ENCODE measurements at places on chromosomes 2 and 18.
A peak's percentile ranks its signal among the peaks of the same experiment; 100 is the strongest.

GRCh38 chr2:113085542-113085941 lies 17.8 kb downstream of the IL1F10 start:
- DNase-seq: no peak

DNA sequence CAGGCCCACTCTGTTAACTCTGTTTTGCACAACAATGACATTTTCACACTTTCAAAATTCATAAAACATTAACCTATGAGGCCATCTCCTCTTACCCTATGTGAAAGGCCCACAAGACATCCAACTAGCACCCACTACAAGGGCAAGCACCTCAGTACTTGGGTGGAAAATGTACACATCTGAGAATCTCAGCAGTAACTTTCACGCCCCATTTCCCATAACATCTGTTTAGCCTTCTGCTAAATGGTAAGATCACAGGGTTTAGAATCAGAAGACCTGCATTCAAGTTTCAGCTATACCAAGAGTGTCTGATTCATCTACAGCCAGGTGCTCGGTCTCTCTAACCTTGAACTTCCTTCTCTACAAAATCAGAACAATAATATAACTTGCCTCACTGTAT lies 89.2 kb downstream of the SP100 start:
- DNase-seq: no peak

DNA sequence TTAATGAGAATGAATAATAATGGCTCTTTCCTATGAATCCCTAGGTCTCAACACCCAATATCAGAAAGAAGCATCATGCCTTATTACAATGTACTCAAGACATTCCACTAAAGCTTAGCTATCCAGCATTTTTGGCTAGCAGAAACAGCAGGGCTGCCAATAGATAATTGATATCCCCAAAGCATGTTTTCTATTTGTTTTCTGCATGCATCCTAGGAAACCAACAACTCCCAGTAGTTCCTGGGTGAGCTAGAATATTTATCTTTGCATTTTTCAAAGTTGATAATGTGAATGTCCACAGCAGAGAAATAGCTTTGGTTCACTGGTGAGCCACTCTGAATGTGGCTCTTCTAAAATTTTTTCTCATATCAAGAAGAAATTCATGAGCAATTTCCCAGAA lies 5.8 kb upstream of the ANTXR1 start:
- DNase-seq: no peak

GRCh38 chr2:156394033-156394741 lies 42.0 kb upstream of the GPD2 start:
- no peak for DNase-seq

DNA sequence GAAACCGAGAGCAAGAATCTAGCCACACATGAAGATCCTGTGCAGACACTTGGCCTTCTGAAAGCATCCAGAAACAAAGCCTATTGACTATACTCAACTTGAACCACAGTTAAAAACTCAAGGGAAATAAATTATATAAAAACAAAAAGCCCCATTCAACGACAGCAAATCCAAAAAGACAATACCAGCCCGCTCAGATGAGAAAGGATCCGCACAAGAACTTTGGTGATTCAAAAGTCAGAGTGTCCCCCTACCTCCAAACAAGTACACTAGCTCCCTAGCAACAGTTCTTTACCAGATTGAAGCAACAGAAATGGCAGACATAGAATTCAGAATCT lies 163.2 kb downstream of the WDPCP start:
- no peak for DNase-seq

DNA sequence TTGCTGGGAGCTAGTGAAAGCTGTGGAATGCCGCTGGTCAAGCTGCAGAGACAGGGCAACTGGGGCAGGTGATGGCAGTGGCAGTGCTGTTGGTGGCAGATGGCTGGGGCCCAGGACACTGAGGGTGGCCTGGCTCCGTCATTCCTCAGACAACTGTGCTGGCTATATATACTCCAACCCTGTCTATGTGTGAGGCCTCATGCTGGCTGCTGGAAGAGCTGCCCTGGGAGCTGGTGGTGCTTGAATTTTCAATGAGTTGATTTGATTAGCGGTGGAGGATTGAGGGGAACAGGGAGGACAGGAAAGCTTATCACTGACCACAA lies 66.5 kb upstream of the TMEM200C start:
- no peak for DNase-seq

DNA sequence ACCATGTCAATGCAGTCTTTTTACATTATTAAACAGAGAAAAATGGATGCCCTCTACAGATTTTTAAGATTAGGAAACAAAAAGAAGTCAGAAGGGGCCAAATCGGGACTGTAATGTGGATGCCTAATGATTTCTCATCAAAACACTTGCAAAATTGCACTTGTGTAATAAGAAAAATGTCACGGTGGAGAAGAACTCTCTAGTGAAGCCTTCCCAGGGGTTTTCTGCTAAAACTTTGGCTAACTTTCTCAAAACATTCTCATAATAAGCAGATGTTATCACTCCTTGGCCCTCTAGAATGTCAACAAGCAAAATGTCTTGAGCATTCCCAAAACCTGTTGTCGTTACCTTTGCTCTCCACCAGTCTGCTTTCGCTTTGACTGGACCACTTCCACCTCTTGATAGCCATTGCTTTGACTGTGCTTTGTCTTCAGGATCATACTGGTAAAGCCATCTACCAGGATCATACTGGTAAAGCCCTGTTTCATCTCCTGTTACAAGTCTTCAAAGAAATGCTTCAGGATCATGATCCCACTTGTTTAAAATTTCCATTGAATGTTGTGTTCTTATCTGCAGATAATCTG lies 226.8 kb downstream of the TNS1 start:
- no peak for DNase-seq

DNA sequence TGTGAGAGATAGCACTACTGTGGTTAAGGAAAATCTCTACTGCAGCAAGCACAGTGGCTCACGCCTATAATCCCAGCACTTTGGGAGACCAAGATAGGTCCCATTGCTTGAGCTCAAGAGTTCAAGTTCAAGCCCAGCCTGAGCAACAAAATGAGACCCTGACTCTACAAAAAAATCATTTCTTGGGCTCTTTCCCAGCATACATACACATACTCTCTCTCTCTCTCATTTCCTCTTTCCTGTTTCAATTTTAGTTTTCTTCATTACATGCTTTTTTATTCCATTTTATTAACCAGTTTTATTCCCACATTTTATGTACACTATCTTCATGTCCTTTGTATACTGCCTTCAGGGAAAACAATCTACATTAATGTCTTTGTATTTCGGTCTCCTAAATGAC lies 14.6 kb downstream of the WDR33 start:
- DNase-seq: no peak

- peak; percentile 28 for DNase-seq
Measured at GRCh38 chr2:16625759-16626158, 39.9 kb downstream of the CYRIA start.

DNA sequence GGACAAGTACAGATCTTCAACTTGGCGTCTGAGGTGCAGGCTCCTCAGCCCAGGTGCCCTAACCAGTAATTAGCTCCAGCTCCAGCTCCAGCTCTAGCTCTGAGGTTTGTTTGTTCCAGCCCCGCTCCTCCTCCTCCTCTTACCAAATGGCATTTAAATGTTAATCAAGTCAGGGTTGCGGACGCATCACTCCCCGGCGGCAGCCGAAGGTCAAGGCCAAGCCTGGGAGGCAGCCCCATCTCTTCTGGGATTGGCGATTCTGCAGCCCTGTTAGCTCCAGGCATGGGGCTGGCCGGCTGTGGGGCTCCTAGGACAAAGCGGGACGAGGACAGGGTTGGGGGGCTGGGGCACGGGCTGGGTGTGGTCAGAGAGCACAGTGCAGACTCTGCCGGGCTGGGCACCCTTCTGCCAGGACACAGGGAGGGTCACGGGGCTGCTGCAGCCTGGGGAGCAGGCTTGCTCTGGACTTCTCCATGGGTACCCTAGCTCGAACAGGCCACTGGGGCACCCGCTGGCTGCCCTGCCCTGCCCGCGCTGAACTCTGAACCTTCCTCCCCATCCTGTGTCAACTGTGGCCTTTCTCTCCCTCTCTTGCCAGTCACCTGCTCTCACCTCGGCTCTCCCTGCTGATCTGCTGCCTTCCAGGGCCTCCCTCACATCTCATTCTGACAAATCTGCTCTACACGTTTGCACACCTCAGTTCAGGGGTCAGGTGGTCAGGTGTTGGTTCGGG lies 203.3 kb downstream of the CELF4 start:
- DNase-seq: no peak

DNA sequence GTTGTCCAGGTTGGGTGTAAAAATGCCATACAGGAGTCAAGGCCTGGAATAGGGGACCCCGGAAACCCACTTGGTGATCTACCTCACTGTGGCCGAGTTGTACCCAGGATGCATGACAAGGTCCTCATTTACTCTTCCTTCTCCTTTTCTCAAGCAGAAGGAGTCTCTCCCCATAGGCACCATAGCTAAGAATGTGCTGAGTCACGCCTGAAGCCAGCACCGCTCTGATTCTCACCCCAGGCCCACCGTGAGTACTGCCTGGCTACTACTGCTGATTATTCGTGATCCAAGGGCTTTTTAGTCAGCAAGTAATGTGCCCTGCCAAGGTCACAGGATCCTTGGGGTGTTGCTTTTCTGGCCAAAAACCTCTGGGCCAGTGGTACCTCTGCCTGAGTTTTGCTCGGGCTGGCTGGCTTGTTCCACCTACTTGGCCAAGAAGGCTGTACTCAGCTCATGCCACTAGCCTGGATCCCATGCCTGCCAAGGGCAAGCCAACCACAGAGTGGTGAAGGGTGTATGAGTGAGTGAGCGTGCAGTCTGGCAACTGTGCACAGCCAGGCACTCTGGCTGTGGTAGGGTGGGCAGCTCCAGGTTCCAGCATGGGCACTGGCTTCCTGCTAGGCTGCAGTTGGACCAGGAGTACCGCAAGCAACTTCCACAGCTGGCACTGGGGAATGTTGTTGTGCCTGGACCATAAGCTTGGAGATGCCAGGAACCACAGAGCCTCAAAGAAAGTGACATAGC lies 650.1 kb upstream of the VRK2 start:
- DNase-seq: no peak

DNA sequence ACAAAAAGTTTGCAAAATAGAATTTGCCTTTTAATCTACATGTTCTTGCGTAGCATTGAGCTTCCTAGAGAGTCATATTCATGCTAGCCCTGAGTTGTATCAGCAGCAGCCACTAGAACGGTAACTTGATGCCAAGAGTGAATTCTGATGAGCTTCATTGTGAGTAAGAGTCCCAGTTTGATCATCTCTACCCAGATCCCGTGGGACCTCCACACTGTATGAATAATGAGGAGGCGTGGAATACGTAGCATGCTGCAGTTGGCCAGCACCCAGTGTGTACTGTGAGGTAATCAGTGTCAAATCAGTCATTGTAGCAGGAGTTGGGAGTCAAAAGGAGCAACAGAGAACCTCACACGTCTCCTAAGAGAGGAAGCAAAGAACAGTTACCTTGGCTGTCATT lies 197.9 kb downstream of the NEDD4L start:
- no peak for DNase-seq

DNA sequence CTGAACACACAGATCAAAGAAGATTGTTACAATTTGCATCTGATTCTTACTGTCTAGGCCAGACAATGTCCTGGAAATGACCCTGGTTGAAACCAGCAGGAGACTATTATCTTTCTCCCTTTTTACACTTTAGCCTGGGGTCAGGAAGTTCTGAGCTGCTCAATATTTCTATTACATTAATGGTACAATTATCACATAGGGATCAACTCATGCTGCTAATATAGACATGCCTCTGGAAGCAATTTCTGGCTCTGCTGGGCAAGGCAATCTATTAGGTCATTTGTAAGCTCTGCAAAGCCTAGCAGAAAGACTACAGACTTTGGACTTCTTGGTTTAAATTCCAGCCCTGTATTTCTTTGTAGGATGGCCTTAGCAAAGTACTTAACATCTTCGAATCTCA lies 205.3 kb downstream of the LRP1B start:
- DNase-seq: no peak

DNA sequence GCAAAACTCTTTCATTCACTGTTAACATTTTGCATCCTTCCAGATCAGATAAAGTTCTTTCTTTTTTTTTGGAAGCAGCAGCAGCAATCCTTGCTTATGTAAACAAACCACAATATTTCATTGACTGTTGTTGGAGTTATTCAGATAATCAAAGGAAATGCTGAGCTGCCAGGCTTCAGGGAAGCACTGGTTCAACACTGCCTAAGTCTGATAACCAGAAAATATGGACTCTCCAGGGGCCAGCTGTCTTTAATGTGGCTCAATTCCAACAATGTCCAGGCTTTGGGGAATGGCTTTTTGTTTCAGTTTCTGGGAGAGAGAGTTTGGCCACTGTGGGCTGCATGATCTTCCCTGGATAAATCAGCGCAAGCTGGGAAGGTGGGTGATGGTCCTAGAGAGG lies 354.3 kb downstream of the AKAIN1 start:
- DNase-seq: no peak

GRCh38 chr18:54830260-54830659 lies 2.0 kb downstream of the RAB27B start:
- DNase-seq: no peak

GRCh38 chr18:26227051-26227670 lies 916 bp downstream of the TAF4B start:
- DNase-seq: no peak

GRCh38 chr2:195594919-195595694 lies 61.9 kb upstream of the SLC39A10 start:
- DNase-seq: no peak

GRCh38 chr2:72744049-72744448 lies 81.8 kb downstream of the EXOC6B start:
- no peak for DNase-seq

GRCh38 chr2:26540306-26540705 lies 62.4 kb upstream of the OTOF start:
- no peak for DNase-seq

GRCh38 chr18:47149457-47150028 lies 757 bp downstream of the HDHD2 start:
- DNase-seq: no peak

DNA sequence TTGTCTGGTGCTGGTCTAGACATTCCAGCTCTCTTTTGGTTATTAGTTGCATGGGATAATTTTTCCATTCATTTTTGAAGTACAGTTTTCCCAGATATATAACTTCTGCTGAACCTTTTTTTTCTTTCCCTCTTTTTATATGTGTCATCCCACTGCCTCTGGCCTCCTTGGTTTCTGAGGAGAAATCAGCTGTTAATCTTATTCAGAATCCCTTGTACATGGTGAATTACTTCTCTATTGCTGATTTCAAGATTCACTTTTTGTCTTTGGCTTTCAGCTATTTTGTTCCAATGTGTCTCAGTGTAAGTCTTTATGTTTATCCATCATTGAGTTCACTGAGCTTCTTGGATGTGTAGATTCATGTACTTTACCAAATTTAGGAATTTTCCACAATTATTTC lies 99.7 kb downstream of the ARHGEF4 start:
- no peak for DNase-seq

- no peak for DNase-seq
Measured at GRCh38 chr2:66271777-66272176, 163.1 kb upstream of the MEIS1 start.

GRCh38 chr2:25624635-25625034 lies 48.7 kb downstream of the DTNB start:
- no peak for DNase-seq

- DNase-seq: no peak
Measured at GRCh38 chr18:784470-785172, 27.4 kb downstream of the YES1 start.

All from germinal center (tissue), 1 donor.